ENCODE measurements at places on chromosomes 3 and 15.

GRCh38 chr15:88610701-88611231 lies 10.4 kb upstream of the AEN start:
- no peak for DNase-seq

DNA sequence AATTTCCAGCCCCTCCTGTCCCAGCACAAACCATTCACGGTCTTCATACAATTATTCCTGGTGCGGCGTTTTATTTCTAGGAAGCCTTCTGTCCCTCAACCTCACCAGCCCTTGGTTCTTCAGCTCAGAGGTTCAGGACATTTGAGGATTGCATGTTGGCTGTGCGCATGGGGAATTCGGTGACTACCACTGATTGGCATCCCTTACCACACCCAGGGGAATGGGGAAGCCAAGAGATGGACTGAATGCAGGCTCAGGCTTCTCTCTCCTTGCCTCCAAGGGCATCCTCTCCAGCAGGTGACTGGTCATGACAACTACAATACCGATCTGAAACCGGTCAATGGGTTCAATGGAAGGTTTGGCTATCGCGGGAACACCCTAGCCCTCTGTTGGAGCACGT lies 153.8 kb downstream of the MTHFS start:
- no peak for DNase-seq

- no peak for DNase-seq
These were observed 11.9 kb downstream of the CFAP161 start for GRCh38 chr15:81146006-81146405.

GRCh38 chr15:55613727-55614126 lies 25.6 kb upstream of the PYGO1 start:
- DNase-seq = no peak

- no peak for DNase-seq
These were observed 86.9 kb upstream of the LYSMD4 start for GRCh38 chr15:99819981-99820718.

- no peak for DNase-seq
These were observed 345.3 kb upstream of the POU1F1 start for GRCh38 chr3:87621667-87622066.

GRCh38 chr3:136819392-136819730 lies 435 bp downstream of the SLC35G2 start:
- DNase-seq = no peak

GRCh38 chr15:56953790-56954189 lies 35.3 kb downstream of the TCF12 start:
- no peak for DNase-seq

DNA sequence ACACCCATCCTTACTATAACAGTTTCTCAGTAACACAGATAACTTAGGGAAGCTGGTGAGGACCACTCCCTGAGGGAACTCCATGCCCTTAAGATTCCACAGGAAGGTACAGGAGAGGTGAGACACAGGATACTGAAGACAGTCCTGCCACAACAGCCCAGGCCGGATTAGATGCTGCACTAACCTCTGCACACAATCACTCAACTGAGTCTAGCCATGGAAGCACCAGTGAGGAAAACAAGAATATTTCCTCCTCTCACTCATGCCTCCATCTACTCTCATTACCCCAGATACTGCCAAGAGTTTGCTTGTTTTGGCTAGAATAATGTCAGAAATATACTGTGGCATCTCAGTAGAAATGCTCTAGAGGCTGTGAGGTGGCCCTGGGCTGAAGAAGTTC lies 3.7 kb downstream of the ANO10 start:
- no peak for DNase-seq

DNA sequence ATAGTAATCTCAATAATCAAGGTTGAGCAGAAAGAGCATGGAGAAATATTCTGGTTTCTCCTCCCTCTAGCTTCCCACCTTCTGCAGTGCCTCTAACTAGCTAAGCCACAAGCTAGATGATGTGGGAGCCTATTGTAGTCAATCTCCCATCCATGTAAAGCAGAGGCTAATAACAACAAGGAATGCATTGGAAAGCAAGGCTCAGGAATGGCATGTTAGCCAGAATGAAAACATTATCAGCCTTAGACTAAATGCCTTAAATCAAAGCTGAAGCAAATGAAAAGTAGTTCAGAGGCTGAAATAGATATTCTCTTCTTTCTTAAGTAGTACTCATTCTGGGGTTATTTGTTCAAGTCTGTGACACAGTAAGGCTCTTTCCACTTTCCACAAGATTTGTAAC lies 350.3 kb upstream of the DPPA4 start:
- no peak for DNase-seq

- no peak for DNase-seq
These were observed 6.8 kb upstream of the RTP2 start for GRCh38 chr3:187709155-187709554.

- no peak for DNase-seq
These were observed 42.1 kb upstream of the RSL24D1 start for GRCh38 chr15:55238877-55239276.

- DNase-seq = peak; percentile 8
These were observed 53.0 kb upstream of the GSK3B start for GRCh38 chr3:120147072-120147871.

DNA sequence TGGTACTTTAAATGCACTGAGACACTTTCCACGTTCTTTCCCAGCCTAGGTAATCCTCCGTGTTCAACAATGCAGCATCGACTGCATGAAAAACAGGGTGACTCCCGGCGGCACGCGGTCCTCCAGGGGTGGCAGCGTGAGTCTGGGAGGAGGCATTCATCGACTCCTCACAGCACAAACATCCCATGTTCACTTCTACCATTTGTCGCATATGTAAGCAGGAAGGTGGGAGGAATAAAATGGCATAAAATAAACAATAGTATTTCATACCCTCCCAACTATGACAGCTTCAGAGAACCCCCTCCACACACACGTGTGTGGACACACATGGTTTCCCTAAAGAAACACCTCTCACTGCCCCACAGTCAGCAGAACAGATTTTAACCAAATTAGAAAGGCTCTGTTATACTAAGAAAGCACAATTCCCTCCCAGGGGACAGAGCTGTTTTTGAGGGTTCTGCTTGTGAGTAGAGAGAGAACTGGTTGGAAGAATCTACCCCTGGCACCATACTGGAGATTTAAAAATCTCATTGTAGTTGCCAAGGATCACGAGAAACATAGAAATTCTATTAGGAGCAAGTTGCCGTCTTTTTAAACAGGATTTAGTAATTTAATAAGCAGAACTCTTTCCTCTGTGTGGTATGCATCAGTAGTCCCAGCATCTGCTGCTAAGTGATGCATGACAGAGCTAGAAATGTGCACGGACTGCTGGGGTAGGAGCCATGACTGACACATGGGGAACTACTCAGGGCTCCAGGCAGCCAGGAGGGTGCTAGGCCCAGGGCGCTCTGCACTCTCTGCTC lies 6.0 kb downstream of the FAM43A start:
- no peak for DNase-seq

- DNase-seq = no peak
These were observed 4.0 kb downstream of the PATL2 start for GRCh38 chr15:44706946-44707636.

DNA sequence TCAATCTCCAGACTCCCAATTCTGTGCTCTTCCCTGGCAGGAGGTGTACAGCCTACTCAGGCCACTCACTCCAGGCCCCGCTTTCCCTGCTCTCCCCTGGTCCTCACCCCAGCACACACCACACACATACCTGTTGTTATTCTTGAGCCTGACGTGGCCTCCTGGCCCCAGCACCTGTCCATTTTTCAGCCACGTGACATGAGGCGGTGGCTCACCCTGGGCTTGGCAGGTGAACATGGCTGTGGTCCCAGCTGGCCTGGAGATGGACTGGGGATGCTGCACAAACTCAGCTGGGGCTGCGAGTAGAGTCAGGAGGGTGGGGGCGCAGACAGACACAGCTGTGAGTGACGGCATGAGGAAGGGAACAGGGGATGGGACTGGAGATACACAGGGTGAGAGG lies 27.3 kb downstream of the RNU5B-1 start:
- DNase-seq = no peak

GRCh38 chr15:94411285-94411684 lies 179.9 kb downstream of the MCTP2 start:
- no peak for DNase-seq

DNA sequence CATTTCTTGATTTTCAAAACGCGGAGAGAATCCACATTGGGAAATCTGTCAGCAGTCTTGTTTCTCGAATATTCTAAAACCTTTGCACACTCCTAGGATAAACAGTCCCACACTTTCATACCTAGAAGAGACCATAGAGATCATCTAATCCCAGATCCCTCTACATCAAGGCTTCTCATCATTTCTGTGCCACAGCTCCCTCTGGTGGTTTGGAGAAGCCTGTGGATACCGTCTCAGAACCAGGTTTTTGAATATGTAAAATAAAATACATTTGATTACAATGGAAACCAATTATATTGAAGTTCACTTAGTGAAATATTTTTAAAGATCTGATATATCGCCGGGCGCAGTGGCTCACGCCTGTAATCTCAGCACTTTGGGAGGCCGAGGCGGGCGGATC lies 211.9 kb upstream of the GOLGA6L4 start:
- no peak for DNase-seq
